ENCODE measurements at places on chromosomes 1 and 21. TPM values are rescaled to one million over a fixed set of nuclear protein-coding genes. Genes with fewer than 3 reads are reported as not detected.

UBR4 gene
- 134 TPM for total RNA-seq

DNA sequence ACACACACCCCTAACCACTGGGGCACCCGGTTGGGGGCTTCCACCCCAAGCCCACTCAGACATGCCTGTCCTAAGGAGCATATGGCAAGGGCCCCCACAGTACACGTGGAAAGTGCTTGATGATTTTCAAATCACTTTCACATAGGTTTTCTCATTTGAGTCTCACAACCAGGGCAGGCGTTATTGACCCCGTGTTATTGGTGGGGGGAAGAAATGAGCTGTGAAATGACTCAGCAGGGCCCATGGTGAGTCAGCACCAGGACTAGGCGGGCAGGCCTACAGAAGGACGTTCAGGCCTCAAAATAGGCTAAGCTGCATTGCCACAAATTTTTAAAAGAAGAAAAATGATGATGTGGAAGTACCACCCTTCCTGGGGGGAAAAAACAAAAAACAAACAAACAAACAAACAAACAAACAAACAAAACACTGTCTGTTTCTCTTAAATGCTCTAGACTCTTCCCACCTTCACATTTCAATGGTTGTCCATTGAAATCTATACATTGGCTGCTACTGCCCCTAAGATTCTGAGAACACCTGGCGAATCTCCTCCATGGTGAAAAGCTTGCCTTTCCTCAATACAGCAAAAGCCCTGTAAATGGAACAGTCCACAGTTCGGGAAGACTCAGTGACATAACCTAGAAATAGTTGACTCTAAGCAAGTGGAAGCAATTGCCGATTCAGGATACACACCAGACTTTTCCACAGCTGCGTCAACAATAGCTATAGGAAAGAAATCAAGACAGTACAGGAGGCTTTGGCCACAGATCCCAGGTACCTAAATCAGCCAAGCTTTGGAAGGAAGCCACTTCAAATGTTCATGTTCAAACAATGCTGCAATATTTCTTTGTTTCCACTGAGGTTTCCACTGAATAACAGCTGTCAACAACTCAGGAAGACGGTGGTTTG, 234.7 kb downstream of the TOMM20 start:
- no peak for DNase-seq
- H3K4me3 ChIP-seq = no peak overlapping the region
- no peak overlapping the region for H3K27ac ChIP-seq
- peaks cover 4% of the 10 kb centered on the region for H3K4me1 ChIP-seq
- no peaks in the 10 kb centered on the region for H3K36me3 ChIP-seq

DNA sequence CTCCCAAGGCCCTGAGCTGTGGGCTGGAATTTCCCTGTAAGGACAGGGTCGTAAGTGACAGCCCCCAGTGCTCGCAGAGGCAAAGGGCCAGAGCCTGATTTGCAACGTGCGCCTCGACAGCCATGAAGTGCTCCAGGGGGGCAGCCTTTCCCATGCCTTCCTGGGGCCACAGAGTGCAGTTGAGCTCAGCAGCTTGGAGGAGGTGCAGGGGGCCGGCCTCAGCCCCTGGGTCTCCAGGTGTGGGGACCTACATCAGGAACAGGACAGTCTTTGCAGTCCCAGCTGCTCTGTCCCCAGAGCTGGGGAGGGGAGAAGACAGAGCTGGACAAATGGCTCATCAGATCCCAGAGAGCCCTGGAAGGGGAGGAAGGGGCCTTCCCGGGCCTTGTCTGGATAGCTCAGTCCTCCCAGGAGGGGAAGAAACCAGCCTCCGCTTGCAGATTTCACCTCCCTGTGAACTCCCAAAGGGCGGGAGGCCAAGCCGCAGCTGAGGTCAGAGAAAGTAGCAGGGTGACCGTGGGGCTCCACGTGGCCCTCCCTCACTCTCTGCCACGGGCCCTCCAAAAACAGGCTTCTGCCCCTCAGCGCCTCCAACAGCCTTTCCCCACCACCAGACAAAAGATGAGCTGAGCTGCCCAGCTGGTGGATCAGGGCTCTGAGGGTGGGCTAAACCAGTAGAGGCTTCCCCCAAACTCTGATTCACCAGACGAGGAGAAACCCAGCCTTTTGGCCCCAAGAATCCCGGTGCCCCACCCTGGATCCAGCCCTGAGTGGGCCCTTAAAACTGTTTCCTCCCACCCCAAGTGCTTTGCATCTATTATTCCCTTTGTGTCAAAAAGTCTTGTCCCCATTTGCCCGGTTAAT, 76.5 kb downstream of the DHRS3 start:
- H3K36me3 ChIP-seq = no peaks in the 10 kb centered on the region
- no peak overlapping the region for H3K4me3 ChIP-seq
- no peaks in the 10 kb centered on the region for H3K4me1 ChIP-seq
- no peaks in the 10 kb centered on the region for H3K27me3 ChIP-seq

SLAMF7 gene
- total RNA-seq = not detected

DNA sequence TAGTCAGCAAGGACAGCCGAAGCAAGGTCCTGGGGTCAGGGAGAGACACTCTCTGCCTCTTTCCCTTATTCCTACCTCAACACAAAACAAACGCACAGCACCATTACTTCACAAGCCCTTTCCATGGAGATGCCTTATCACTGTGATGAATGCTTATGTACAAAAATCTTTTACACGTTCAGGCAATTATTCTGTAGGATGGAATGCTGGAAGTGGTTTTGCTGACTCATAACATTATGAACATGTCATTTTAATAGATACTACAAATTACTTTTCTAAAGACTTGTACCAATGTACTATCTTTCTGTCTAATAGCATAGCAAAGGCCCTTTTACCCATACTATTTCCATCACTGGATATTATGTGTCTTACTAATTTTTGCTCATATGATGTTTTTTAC, 98.4 kb downstream of the TTLL7 start:
- H3K4me1 ChIP-seq = no peaks in the 10 kb centered on the region
- H3K36me3 ChIP-seq = no peaks in the 10 kb centered on the region

TP73 gene
- total RNA-seq = 3.3 TPM

DNA sequence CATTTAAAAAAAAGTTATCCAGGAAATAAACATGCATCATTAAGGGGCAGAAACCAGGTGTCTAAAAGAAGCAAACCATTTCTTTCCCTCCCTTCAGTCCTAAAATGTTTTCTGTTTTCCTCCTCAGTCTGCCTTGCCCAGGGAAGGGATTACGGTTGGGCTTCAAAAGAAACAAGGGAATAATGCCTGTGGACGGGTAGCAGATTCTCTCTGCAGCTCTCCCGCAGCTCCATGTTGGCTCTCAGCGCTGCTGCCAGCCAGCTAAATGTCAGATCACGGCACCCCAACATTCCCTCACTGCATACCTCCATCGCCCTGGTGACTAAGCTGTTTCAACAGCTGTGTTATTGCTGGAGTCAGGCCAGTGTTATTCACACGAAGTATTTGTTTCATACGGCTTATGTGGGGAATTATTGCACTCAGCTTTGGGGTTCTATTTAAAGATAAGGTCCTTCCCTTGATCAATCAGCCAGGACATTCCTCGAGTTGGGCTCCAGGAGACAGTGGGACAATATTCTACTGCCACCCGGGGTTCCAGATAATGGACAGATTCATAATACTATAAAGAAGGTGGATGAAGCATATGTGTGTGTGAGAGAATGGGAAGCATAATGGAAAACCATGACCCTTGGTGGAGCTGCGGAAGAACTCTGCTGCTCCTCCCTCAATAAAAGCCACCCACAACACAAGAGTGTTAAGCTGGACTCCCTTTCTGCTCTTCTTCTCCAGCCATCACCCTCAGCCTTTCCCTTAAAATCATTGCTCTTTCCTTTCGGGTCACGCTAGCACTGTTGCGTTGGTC, 58.2 kb downstream of the WLS start:
- DNase-seq = no peak
- H3K4me3 ChIP-seq = peak overlapping the region; percentile 32
- H3K27me3 ChIP-seq = no peaks in the 10 kb centered on the region
- H3K4me1 ChIP-seq = peaks cover 16% of the 10 kb centered on the region
- peak overlapping the region; percentile 78 for H3K27ac ChIP-seq

DNA sequence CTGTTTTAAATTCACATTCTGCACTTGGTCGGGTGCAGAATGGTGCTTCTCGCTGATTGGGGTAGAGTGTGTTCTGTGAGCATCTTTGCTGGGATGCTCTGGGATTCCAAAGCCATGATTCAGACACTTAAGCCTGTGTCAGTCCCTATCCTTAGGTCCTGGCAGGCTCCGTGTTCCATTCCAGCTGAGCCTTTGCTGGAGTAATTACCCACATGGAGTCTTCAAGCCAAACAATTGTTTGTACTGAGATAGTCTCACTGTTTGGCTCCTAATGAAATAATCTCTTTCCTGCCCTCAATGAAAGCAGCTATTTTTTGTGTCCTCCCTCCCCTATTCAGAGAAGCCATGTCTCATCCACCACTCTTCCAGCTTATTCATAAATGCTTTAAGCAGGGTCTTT, 18.7 kb downstream of the SMAP2 start:
- peak; percentile 56 for DNase-seq
- no peak overlapping the region for H3K4me3 ChIP-seq
- peaks cover 19% of the 10 kb centered on the region for H3K36me3 ChIP-seq
- H3K27me3 ChIP-seq = no peaks in the 10 kb centered on the region
- peaks cover 7% of the 10 kb centered on the region for H3K4me1 ChIP-seq
- no peak overlapping the region for H3K27ac ChIP-seq

DNA sequence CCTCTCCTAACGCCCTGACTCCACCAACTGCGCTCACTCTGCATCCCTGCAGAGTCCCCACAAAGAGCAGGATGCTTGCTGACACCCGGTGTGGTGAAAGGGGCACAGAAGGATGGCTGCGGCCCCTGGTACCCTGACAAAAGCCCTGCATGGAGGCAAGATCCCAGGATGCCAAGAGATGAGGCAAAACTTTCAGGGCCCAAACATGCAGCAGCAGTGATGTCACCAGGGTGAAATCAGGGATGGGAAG, 36.6 kb downstream of the SLC9A1 start:
- DNase-seq = no peak
- peak overlapping the region; percentile 83 for H3K27ac ChIP-seq
- no peaks in the 10 kb centered on the region for H3K4me1 ChIP-seq
- no peak overlapping the region for H3K4me3 ChIP-seq
- H3K36me3 ChIP-seq = peaks cover 5% of the 10 kb centered on the region
- H3K27me3 ChIP-seq = no peaks in the 10 kb centered on the region

- H3K4me1 ChIP-seq = no peaks in the 10 kb centered on the region
- H3K4me3 ChIP-seq = no peak overlapping the region
- H3K36me3 ChIP-seq = no peaks in the 10 kb centered on the region
- H3K27me3 ChIP-seq = no peaks in the 10 kb centered on the region
- DNase-seq = no peak
Observed at GRCh38 chr1:67969446-67969845, 81.0 kb downstream of the DIRAS3 start.

AP4B1 gene
- total RNA-seq = 9.6 TPM

CFAP74 gene
- total RNA-seq = 0.34 TPM

- H3K27me3 ChIP-seq = no peaks in the 10 kb centered on the region
- DNase-seq = no peak
- no peak overlapping the region for H3K27ac ChIP-seq
- no peaks in the 10 kb centered on the region for H3K36me3 ChIP-seq
Observed at GRCh38 chr1:197862671-197863070, 39.8 kb upstream of the C1orf53 start.

DNA sequence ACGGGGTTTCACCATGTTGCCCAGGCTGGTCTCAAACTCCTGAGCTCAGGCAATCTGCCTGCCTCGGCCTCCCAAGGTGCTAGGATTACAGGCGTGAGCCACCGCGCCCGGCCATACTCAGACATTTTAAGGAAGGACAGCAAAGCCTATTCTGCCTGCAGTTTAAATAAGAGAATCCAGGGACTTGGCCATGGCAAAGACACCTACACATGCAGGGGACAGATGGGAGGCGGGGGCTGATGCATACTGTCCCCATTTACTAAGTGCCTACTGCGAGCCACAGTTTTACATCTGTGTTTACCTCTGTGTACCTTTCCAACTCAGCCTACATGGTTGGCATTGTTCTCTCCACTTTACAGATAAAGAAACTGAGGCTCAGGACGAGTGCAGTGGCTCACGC, 25.4 kb downstream of the LDLRAD2 start:
- no peak overlapping the region for H3K4me3 ChIP-seq
- no peak for DNase-seq
- no peak overlapping the region for H3K27ac ChIP-seq
- no peaks in the 10 kb centered on the region for H3K27me3 ChIP-seq
- H3K36me3 ChIP-seq = peaks cover 86% of the 10 kb centered on the region

TSPAN2 gene
- 7.1 TPM for total RNA-seq

- H3K36me3 ChIP-seq = no peaks in the 10 kb centered on the region
- no peak overlapping the region for H3K27ac ChIP-seq
- no peak for DNase-seq
Observed at GRCh38 chr1:34685225-34685624, 69.6 kb upstream of the GJB5 start.

B3GALT5 gene
- 7.2 TPM for total RNA-seq

GRCh38 chr1:175591083-175591743, 152.2 kb downstream of the TNR start:
- H3K4me3 ChIP-seq = no peak overlapping the region
- H3K27ac ChIP-seq = no peak overlapping the region
- H3K27me3 ChIP-seq = no peaks in the 10 kb centered on the region
- no peaks in the 10 kb centered on the region for H3K36me3 ChIP-seq
- peaks cover 7% of the 10 kb centered on the region for H3K4me1 ChIP-seq

- H3K4me3 ChIP-seq = peak overlapping the region; percentile 8
- H3K36me3 ChIP-seq = peaks cover 75% of the 10 kb centered on the region
- no peaks in the 10 kb centered on the region for H3K27me3 ChIP-seq
Observed at GRCh38 chr1:153746174-153746573, 18.3 kb downstream of the INTS3 start.

CHIT1 gene
- total RNA-seq = not detected

DNA sequence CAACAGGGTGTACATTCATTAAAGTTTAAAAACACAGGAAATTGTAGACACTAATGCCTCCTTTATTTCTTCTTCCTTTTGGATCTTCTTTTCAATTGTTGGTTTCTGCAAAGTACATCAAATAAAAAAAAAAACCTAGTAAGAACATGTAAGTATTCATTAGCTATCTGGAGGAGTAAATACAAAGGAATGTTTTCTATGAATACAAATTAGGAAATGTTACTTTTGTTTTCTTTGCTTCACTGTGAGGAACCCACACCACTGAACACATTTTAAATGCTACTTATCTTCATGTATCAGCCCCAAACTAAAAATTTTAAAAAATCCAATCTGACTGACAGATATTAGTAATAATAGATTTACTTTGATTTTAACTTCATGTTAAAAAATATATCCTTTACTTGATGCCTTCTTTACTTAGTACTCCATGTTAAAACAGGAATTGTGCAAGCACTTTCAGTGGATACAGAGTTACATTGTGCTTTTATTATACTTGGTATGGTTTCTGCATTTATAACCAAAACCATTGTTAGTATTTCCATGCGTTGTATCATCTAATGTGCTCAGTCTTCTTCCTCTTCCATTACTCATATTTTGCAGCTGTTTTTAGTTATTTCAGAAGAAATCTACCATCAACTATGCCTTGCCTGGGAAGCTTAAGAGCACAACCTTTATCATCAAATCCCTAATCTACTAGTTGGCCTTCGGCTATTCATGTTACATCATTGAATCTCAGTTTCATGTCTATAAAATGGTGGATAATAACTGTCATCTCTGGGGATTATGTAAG, 236.9 kb upstream of the DPYD start:
- H3K27ac ChIP-seq = no peak overlapping the region
- H3K27me3 ChIP-seq = no peaks in the 10 kb centered on the region
- no peak for DNase-seq
- H3K4me1 ChIP-seq = no peaks in the 10 kb centered on the region

Data from endodermal cell (in vitro differentiated cells).